ENCODE measurements at places on chromosomes 2 and 18. TPM values are rescaled to one million over a fixed set of nuclear protein-coding genes. Genes with fewer than 3 reads are reported as not detected.

ITGA6 gene
- 18.5 TPM for polyA plus RNA-seq

TMEM87B gene
- 10.1 TPM for polyA plus RNA-seq

CTDP1 gene
- 10.8 TPM for polyA plus RNA-seq

QPCT gene
- polyA plus RNA-seq, result 1.8 TPM

TACR1 gene
- 0.35 TPM for polyA plus RNA-seq

INHA gene
- 0.24 TPM for polyA plus RNA-seq

SERPINB2 gene
- polyA plus RNA-seq, result 186 TPM

DNAH6 gene
- polyA plus RNA-seq, result 0.10 TPM

C1QL2 gene
- not detected for polyA plus RNA-seq

SPAG16 gene
- 20.4 TPM for polyA plus RNA-seq

CLEC4F gene
- polyA plus RNA-seq, result 0.51 TPM

GKN2 gene
- polyA plus RNA-seq, result 2.6 TPM

HNMT gene
- polyA plus RNA-seq, result 16.4 TPM

FRZB gene
- 1.3 TPM for polyA plus RNA-seq

NTSR2 gene
- not detected for polyA plus RNA-seq

GPR75 gene
- 0.84 TPM for polyA plus RNA-seq

GCG gene
- polyA plus RNA-seq, result 0.14 TPM

NEU2 gene
- polyA plus RNA-seq, result not detected

UPP2 gene
- not detected for polyA plus RNA-seq

TUBA3E gene
- 0.04 TPM for polyA plus RNA-seq

CHN1 gene
- 3.2 TPM for polyA plus RNA-seq

CABLES1 gene
- 3.8 TPM for polyA plus RNA-seq

All from esophagus (tissue), 2 donors.